ENCODE measurements at places on chromosomes 5 and 9.

DNA sequence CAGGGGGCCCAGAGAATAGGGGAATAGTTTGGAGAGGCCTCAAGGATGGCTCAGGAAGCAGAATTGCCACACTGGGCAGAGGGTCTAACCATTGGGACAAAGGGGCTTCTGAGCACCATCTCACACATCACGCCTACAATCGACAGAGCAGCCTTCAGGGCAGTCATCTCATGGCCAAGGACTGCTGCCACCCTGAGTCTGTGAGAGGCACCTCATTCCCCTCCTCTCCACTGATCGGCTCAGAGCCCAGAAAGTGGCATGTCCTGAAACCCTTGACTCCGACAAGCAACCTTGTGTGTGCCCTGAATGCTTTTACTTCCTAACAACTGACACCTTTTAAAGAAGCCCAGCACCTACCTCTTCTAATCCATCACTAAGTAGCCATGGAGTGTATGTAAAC, 128.9 kb upstream of the PTPN3 start:
- DNase-seq: no peak

DNA sequence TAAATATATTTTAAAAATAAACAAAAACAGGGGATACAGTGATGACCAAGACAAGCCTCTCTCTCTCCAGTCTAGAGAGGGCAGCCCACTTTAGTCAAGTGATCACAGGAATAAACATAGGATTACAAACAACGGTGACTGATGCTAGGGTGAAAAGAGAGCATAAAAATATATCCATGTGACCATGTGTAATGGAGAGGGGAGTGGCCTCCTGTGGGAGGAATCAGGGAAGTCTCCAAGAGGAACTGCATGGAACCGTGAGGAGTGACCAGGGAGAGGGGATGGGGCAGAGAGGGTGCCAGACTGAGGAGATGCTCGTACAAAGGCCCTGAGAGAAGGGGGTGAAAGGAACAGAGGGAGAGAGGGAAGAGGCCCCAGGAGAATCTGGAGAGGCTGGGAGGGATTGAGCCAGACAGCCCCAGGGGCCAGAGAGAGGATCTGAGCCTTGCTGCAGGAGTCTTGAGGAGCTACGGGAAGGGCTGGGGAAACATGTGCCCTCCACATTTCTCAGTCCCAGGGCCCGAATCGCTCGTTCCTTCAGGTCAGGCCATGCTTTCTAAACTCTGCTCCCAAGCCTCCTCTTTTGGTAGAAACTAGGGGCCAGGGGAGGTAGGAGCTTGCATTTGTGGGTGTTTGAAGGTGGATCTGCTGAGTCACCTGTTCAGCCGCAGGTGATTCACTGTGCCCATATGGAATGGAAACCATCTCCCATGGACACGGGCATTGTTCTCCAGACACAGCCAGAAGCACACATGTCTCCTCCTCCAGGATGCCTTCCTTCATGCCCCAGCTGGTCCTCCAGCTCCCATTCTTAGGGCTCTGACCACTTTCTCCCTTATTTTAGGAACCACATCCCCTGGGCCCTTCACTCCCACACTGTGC, 63.8 kb downstream of the PAX5 start:
- DNase-seq: peak; percentile 44

DNA sequence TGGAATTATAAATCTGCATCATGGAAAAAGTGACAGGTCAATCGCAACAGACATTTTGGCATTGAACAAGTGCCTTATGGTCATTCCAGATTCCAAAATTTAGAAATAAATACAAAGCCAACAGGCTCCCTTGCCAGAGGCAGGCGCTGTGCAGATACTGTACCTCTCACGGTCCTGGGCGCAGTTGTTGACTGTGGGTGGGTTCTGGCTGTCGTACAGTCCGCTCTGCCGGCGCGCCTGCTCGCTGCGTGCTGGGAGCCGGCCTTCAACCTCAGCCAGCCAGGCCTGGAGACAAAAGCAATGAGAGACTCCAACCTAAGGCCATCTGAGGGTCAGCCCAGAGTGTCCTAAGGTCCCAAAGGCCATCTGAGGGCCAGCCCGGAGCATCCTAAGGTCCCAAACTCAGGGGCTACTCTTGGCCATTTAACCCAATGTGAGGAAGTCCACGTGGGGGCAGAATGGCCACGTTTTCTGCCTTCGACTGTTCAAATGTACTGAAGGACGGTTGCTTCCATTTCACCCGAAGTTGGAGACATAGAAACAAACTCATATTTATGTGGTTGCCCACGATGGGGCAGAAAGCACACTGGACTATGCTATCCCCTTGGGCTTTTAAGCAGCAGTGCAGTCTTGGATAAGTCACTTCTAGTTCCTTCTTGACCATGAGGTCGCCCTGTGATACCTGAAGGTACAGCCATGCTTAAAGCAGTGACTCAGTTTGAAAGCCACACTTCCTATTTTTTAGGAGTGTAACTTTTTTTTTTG, 65.2 kb downstream of the USP20 start:
- no peak for DNase-seq

DNA sequence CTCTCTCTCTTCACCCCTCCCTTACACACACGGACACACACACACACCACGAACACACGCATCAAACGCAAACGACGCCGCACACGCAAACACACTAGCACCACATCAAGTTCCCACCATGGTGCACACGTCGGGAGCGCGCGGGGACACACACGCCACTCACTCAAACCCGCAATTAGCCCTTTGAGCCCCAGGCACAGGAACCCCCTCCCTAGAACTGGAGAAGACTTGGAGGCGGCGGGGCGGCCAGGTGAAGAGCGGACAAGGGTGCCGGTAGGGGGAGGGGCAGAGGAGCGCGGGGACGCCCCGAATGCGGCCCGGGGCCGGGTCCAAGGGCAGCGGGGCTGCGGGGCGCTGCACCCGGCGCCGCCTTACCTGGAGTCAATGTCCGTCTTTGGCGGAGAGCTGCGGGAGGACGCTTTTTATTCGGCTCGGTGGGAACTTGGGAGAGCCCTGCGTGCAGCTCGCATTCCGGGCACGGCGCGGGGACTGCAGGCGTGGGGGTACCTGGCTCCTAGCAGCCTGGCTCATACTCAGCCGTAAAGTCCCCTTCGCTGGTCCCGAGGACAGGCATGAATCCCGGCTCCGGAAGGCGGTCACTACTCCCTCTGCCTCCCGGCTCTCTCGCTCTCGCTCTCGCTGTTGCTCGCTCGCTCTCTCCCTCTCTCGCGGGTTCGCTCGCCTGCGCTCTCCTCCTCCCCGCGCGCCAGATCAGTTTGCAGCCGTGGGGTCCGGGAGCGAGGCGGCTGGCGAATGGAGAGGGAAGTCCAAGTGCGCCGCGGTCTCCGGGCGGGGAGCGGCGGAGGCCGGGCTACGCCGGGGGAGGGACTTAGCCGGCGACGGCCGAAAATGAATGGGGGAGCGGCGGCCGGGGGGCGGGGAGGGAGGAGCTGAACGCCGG, at the start of gene BRINP1:
BRINP1 (minus strand) TSS at position 755 of the 901 bp plus-strand sequence. CDS start 56,080 bp downstream, outside the sequence.
- DNase-seq: peak; percentile 71

- no peak for DNase-seq
Measured at GRCh38 chr5:131496400-131496713, 138.7 kb downstream of the RAPGEF6 start.

DNA sequence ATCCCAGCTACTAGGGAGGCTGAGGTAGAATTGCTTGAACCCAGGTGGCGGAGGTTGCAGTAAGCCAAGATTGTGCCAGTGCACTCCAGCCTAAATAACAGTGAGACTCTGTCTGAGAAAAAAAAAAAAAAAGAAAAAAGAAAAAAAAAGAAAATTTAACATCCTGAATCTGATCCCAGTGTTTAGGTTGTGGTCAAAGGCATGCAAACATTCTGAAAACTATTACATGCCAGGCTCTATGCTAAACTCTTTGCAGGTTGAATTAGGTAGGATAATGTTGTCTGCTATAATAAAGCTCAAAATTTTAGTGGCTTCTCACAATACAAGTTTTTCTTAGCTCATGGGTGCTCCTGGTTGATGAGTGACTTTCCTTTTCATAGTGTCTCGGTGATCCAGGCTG, 367.4 kb downstream of the PSAT1 start:
- no peak for DNase-seq

DNA sequence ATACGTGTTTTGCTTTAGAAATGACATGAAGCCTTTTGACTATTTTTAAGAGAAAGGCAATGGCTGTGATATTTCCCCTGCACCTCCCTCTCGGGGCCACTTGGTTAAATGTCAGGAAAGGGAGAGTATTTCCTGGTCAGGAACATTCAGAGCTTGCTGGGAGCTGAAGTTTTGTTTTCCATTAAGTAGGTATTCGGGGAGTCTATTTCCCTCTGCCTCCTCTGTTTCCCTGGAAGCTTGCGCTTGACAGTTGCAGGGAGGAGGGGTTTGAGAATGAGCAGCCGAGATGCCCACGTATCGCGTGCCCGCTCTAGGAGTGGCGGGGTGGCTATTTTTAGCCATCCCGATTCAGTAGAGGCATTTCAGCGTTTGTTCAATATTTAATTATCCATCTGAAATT, 6.7 kb downstream of the DAB2IP start:
- no peak for DNase-seq

DNA sequence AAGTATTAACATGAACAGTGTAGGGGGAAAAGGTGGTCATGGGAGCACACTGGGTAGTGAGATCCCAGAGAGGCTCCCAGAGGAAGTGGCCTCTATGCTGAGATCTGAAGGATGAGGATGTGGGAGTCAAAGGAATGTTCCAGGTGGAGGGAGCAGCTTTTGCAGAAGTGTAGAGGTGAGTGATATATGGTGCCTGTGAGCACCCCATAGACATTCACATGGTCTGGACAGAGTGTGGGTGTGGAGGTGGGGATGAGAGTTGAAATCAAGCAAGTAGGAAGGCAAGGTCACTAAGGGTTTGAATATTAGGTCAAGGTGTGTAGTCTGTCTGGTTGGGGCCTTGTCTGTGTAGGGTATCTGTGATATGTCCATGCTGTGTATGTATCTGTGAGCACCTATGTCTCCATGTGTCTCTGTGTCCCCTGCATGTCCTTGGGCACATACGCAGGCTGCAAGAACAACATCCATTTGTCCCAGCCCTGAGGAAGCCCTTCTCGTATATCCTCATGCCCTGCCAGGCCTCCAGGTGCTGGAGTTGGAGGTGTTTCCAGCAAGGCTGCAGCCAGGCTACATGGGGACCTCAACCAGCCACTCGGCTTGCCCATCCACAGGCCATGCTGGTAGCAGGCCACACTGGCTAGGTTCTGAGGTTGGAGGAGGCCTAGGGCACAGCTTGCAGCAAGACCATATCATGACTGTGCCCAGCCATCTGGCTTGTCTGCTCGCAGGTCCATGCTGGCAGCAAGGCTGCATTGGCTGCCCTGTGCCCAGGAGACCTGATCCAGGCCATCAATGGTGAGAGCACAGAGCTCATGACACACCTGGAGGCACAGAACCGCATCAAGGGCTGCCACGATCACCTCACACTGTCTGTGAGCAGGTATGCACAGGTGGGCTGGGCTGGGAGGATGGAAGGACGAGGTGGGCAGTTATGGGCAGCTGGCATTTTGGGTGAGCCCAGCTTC, 4.7 kb downstream of the PDLIM4 start:
- no peak for DNase-seq

DNA sequence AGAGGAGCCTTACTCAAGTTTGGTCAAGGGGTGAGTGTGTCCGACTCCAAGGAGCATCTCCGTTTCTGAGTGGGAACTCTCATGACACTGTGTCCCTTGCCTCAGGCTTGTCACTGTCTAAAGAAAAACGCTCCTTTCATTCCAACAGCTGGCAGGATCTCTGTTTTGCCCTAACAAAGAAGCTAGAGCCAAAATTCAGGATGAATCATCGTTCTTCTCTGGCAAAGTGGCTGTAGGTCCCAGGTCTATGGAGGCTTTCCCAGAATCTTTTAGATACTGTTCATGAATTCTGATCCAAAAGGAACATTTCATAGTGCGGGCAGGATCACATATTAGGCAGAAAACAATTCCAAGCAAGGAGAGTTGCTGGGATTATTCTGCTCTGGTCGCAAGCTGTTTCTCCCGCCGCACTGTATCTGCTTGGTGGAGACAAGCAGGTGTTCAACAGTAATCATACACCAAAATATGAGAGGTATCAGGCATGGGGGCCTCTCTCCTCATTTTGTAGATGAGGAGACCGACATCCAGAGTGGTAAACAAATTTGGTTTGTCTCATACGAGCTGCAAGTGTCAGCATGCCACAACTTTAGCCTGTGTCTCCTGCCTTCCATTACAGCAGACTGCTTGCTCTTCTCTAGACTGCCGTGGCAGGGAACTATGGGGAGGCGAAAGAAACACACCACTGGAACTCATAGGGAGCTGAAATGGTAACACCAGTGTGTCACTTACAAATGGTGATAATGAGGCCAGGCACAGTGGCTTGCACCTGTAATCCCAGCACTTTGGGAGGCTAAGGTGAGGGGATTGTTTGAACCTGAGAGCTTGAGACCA, 72.6 kb downstream of the ENTREP1 start:
- no peak for DNase-seq

DNA sequence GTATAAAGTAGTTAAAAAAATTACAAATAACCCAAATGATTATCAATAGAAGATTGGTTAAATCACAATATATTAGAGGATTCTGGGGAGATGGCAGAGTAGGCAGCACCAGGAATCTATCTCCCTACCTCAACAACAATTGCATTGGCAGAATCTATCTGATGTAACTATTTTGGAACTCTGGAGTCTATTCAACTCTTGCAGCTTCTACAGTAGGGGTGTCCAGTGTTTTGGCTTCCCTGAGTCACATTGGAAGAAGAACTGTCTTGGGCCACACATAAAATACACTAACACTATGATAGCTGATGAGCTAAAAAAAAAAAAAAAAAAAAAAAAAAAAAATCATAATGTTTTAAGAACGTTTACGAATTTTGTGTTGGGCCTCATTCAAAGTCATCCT, 29.2 kb upstream of the ECM2 start:
- DNase-seq: no peak

- DNase-seq: no peak
Measured at GRCh38 chr9:35495984-35496383, 6.1 kb downstream of the RUSC2 start.

DNA sequence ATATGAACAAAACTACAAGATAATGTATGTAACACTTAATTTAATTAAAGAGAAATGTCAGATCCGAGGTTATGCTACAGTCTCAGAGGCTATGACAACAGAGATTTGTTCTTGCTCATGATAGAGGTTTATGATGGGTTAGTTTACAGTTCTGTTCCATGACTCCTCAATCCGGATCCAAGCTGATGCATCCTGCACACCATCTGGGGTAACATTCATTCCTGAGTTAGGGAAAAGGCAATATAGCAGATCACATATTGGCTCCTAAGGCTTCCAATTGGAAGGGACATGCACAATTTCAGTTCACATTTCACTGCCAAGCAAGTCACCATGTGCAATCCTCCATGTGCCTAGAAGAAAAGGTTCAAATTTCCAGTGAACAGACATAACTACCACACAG, 40.4 kb downstream of the ABLIM3 start:
- DNase-seq: no peak

GRCh38 chr5:6376974-6377520, 1.3 kb downstream of the MED10 start:
- DNase-seq: no peak

DNA sequence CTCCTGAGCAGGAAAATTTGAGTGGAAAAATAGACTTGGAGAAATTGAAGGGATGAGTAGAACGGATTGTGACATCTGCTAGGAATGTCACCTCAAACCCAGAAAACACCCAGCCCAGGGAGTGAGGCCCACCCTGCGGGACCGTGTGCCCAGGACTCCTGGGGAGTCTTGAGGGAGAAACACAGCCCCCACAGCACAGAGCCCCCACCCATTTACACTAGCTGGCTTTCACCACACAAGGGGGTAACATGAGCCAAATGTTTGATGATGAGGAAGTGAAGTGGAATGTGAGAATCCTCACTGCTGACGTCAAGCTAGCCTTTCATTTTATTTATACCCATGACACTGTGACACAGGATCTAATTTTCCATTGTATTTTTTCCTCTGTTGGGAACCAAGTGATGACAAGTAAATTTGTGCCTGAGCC, 42.8 kb upstream of the PDE8B start:
- DNase-seq: peak; percentile 3

- no peak for DNase-seq
Measured at GRCh38 chr5:41835645-41836044, 34.6 kb downstream of the OXCT1 start.
